Stimulated activated effector memory CD8-positive, alpha-beta T cell treated with anti-CD3 and anti-CD28 coated beads, Interleukin-12 subunit alpha, Interleukin-12 subunit beta, amount 100 ng/mL, for 72 hours (primary cell): ENCODE measurements at places on chromosomes 11 and 22.

- DNase-seq = no peak
Observed at GRCh38 chr11:6556139-6556949, 47.1 kb downstream of the RRP8 start.

DNA sequence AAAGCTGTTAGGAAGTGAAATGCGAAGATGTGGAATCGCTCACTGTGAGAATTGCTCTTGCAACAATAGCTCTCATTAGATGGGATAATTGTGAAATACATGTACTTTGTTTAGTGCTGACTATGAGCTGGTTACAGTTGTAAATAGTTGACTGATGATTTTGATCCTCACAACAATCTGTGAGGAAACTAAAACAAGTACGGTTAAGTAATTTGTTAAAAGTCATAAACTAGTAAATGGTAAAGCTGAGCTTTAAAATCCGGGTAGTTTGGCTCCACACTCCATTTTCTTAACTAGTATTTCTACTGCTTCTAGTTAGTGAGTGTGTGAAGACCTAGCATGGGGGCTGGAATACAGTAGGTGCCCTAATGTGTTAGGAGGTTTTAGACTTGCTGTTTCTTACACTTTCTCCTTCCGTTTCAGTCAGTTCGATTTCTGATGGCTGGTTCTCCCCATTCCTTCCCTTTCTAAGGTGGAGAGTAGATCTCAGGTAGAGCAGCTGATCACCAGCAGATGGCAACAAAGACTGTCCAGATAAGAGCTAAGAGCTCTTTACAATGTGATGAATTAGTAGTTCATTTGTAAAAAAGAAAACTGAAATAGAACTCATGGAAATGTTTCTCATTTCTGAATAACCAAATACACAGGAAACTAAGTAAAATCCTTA is 16.3 kb upstream of the CYP2R1 start:
- DNase-seq = no peak

DNA sequence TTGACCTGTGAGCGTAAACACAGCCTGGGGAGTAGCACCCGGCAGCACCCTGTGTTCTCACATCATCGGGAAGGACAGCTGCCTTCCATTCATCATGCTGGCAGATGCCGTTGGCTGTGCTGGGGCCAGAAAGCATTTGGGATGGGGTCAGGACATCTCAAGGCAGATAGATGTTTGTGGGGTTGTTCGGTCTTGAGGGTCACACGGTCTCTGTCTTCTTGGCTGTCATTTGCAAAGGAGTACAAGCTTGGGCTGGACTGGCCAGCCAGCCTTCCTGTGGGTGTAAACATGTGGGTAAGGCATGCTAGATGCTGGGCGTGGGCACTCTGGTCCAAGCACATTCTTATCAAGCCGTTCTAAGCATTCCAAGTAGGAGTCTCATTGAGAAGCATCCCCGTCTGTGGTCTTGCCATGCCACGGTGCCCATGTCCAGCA is 81.4 kb downstream of the TBC1D22A start:
- no peak for DNase-seq

DNA sequence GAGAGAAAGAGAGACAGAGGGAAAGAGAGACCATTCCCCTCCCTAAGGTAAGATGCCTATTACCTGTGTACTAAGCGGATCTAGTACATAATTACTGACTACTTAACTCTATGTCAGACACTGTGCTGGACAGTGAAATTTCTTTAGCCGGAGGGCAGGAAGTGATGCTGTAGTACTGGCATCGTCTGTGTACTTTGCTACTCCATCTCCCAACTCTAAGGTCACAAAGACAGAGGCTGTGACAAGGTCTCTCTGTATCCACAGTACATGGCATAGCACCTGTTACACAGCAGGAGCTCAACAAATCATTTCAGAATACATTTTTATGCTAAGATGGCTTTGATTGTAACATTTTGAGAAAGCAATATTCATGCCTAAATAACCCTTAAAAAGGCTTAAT is 9.0 kb downstream of the BLID start:
- no peak for DNase-seq

GRCh38 chr11:95849087-95849825 is 59.0 kb downstream of the CEP57 start:
- no peak for DNase-seq

GRCh38 chr11:62678770-62679696 is at the start of gene UBXN1:
Gene UBXN1, minus strand, starts transcription at chr11:62679073. Its CDS starts 150 bp downstream, at chr11:62678923.
- peak; percentile 60 for DNase-seq

- DNase-seq = no peak
Observed at GRCh38 chr11:22685111-22685510, 18.7 kb downstream of the GAS2 start.

DNA sequence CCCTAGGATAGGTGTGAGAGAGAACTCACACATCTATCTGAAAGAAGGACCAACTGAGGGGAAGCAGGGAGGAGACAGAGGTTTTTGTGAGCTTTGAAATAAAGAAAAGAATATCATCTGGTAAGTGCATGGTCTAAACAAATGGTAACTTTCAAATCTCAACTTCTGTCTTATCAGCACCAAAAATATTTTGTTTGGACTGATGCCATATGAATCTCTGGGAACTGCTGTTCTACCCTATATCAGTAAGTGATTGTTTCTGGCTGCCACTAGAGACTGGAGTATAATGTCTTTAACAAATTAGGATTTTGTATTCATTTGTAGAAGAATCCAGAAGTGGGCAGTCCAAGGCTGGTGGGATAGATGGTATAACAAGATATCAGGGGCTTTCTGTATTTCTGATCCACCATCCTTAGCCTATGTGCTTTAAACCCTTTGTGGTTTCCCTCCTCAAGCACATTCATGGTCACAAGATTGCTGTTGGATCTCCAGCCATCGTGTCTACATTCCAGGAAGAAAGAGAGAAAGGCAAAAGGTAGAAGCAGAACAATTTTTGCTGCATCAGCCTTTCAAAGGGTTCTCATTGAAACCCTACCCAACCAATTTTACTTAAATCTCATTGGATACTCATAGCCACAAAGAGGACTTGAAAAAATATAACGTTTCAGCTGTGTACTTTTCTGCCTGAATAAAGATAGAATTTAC is 4.7 kb downstream of the HEPHL1 start:
- DNase-seq = no peak

DNA sequence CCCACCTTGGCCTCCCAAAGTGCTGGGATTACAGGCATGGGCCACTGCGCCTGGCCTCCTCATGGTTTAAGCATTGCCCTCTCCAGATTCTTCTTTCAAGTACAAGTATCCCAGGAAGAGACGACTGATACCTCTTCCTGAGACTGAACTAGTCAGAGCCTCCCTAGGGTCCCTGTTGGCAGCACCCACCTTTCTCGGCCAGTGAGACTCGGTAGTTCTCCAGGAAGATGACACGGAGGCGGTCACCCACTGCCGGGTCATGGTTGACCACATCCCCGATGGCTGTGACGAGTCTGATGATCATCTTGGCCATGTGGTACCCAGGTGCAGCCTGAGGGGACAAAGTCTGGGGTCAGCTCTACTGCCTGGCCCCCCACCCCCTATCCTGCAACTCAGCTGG is 7.2 kb upstream of the RASGRP2 start:
- DNase-seq = no peak

DNA sequence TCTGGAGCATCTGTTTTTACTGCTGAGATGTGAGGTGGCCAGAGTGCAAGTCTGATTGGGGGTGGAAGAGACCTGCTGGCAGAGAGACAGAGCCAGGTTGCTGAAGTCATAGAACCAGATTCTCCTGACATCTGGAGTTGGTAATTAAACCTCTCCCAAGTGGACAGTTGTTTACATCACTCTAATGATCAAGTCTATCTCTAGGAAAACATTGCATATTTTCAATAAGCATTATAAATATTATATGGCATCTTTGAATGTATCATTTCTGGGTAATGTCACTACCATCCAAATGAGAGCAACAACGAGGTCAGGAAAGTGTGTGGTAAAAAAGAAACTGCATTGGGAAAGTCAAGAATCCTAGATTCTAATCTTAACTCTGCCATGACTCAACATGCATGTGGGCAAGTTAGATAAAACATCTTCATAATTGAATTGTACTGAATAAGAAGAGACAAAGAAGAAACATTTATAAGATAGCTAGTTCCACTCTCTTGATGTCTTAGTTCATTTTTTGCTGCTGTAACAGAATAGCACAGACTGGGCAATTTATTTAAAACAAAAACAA is 351.2 kb upstream of the API5 start:
- no peak for DNase-seq

DNA sequence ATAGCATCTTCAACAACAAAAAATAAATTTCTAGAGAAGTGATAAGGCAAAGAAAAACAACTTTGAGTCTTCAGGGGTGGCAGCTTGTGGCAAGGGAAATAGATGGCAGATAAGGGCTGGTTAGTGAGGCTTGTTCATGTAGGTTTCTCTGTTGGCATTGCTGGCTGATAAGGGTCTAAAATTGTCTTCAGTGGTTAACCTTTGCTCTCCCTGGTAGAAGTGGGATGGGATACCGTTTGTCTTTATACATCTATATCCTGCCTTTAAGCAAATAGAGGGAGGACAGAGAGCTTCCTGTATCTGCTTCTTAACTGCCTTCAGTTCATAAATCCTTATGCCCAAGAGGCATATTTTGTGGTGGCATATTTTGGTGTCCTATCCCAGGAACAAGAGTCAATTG is 57.1 kb downstream of the TRAF6 start:
- DNase-seq = no peak

- DNase-seq = no peak
Observed at GRCh38 chr11:131675121-131675888, 304.9 kb downstream of the NTM start.

DNA sequence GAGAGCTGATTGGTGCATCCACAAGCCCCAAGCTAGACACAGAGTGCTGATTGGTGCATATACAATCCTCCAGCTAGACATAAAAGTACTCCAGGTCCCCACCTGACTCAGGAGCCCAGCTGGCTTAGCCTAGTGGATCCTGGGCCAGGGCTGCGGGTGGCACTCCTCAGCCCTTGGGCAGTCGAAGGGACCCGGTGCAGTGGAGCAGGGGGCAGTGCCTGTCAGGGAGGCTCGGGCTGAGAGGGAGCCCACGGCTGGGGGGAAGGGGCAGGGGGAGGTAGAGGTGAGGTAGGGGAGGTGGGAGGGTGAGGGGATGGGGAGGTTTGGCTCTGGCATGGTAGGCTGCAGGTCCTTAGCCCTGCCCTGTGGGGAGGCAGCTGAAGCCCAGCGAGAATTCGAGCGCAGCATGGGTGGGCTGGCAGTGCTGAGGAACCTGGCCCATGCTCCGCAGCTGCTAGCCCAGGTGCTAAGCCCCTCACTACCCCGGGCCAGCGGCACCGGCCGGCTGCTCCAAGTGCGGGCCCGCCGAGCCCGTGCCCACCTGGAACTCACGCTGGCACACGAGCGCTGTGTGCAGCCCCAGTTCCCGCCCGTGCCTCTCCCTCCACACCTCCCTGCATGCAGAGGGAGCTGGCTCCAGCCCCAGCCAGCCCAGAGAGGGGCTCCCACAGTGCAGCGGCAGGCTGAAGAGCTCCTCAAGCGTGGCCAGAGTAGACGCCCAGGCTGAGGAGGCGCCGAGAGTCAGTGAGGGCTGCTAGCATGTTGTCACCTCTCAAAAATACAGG is 742.8 kb downstream of the FAM181B start:
- DNase-seq = no peak

- no peak for DNase-seq
Observed at GRCh38 chr11:102393272-102393730, 46.3 kb downstream of the BIRC2 start.

DNA sequence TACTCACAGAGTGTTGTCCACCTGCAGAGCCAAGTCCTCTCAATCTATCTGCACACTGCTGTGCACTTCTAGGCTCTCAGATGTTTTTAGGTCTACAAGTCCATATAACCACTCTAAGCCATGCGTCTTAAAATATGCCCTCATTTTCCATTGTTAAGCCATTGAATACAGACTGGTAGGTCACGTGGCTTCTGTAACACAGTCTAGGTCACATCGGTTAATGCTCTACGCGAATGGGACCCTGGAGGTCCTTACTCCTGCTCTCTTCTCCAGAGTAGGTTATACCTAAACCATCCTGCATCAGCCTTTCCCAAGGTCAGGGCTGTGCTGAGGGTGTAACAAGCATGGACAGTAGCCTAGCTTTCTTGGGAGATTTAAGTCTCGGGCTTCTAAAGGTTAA is 819 bp downstream of the JAML start:
- DNase-seq = peak; percentile 71

GRCh38 chr11:65814131-65814985 is 19.4 kb upstream of the SNX32 start:
- DNase-seq = no peak

DNA sequence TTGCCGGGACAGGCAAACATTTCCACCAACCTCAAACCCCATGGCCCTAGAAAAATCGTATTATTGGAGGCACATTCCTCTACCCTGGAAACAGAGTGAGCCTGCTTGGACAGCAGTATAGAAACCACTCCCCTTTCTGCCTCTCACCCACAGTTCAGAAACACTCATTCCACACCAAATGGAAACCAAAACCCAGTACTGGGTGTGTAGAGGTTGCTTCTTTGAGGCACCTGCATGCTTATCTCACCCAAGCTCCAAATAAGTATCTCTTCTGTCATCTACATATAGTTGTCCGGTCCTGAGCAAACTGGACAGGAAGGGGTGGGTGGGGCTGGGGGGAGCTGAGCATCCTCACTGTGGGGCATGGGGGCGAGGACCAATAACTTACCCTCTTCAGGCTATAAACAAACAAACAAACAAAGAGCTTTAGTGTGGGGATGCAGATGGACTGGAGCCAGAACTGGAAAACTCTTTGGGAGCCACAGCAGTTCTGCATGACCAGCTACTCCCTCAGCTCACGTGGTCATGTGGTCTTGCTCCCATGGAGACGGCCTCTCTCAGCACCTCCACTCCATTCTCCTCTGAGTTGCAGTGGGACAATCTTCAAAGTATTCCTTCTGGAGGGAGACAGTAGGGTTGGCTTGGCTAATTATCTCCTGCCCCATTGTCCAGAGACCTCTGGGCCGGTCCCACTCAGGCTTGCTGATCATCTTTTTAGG is 1.0 kb upstream of the PLAAT2 start:
- peak; percentile 18 for DNase-seq

- no peak for DNase-seq
Observed at GRCh38 chr11:6620636-6621035, 1.4 kb upstream of the TPP1 start.

DNA sequence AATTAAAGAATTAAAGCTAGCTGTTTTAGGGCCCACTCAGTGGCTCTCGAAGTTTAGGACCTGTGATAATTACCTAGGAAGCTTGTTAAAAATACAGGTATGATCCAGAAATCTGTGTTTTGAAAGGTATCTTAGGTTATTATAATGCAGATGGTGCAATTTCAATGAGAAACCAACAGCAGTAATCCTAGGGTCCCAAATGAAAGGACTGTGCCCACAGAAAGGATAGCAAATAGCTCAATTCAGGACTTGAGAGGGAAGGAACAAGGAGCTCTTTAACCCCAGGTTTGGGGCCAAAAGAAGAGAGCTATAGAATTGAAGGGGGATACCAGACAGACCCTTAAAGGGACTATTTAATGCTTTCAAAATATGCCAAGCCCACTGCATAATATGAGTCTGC is 11.7 kb downstream of the MMP20 start:
- DNase-seq = no peak

GRCh38 chr11:47101406-47101805 is 75.3 kb downstream of the ARFGAP2 start:
- DNase-seq = no peak
